ENCODE measurements at places on chromosomes 7 and 10.

GRCh38 chr7:11858622-11859302 lies 26.8 kb upstream of the THSD7A start:
- no peak for DNase-seq

DNA sequence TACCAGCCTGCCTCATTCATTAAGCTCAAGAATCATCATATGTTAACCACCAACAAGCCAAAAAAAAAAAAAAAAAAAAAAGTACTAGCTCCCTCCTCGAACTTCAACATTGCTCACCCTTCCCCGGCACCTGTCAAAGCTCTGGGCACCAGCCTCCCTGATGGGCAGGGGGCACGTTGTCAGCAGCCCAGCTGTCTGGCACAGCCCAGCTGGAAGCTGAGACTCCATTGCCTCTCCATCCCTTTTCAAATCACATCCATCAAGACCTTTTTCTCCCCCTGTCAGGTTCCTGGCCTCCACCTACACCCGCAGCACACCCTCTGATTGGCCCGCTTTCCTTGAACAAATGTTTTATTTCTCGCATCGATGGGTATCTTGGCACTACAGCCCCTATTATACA lies 913.3 kb upstream of the AUTS2 start:
- no peak for DNase-seq

GRCh38 chr10:111498560-111498959 lies 421.7 kb downstream of the ADRA2A start:
- DNase-seq: no peak

DNA sequence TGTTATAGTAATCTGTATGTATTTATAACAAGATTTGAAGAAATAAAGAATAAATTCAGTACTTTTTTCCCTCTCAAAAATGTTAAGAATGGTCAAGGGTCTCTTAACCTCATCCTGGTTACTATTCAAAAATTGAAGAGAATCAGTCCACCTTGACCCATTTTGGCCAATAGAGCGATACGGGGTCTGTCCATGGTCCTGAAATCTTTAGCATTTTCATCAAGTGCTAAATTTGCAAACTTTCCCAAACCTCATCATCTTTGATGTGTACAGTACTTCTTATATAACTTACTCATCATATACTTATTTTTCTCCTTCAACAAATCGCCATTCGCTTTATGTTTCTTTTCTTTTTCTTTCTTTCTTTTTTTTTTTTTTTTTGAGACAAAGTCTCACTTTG lies 23.6 kb downstream of the TMEM178B start:
- DNase-seq: no peak

DNA sequence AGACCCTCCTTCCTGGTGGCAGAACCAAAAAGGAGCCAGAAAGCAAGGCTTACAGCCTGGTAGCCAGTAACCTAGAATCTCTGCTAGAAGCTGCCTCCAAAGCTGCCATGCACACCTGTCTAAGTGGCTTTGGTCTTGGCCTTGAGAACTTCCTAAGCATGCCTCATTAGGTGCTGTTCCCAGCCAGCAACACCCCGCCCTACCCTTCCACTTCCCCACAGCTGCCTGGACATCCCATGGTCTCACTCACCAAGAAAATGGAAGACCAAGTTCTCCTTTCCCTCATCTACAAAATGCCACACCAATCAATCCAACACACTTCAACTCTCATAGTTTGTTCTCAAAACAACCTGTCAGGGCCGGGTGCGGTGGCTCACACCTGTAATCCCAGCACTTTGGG lies 4.2 kb downstream of the PSAP start:
- no peak for DNase-seq

GRCh38 chr7:151139071-151139790 lies 28.3 kb downstream of the GBX1 start:
- no peak for DNase-seq

DNA sequence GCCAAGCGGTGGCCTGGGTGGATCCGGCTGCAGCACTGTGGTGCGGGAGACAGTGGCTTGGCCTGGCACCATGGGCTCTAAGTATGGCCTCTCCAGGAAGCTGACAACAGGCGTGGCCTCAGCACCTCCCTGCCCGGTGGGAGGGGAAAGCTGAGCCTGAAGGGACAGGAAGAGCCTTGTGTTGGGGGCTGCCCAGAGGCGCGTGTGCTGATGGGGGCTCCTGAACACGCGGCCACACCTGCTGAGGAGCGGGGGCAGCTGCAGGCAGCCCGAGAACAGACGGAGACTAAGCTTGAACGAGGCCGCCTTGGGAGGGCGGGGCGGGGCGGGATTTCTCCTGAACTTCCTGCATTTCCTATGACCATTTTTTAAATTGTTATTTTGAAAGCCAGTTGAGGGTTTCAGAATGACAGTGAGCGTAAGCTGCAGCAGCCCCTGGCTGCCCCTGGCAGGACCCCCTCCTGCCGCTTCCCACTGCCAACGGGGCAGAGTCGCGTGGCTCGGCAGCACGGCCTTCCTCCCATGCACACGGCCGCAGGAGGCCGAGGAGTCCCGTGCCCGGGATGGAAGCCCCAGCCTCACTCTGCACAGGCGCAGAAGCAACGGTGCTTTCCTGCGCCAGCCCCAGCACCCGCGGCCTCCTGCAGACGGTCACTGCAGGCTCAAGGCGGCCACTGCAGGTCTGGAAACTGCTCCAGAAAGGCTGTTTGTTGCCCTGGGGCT lies 43.2 kb downstream of the DPYSL4 start:
- DNase-seq: no peak

GRCh38 chr7:5419539-5420066 lies 4.0 kb downstream of the TNRC18 start:
- DNase-seq: no peak

- no peak for DNase-seq
Measured at GRCh38 chr7:85215098-85215497, 28.2 kb upstream of the SEMA3D start.

DNA sequence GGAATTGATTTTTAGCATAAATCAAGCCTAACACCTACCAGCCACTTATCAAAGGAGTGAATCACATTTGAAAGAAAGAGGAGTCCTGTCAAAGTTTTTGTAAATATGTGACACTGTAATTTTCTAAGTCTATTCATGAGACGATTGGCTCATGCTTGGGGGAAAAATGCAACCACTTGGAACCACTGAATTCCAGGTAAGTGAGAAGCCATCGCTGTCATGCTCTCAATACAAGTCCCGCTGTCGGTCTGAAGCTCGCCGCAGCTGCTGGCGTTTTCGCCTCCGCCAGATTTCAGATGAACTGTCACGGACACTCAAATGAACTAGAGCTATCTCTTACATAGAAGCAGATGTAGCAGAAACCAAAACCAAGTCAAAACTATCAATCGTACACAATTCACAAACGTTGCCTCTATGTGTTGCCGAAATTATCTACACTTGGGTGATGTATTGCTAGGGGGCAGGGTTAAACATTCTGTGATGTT lies 279.8 kb upstream of the FZD8 start:
- no peak for DNase-seq

DNA sequence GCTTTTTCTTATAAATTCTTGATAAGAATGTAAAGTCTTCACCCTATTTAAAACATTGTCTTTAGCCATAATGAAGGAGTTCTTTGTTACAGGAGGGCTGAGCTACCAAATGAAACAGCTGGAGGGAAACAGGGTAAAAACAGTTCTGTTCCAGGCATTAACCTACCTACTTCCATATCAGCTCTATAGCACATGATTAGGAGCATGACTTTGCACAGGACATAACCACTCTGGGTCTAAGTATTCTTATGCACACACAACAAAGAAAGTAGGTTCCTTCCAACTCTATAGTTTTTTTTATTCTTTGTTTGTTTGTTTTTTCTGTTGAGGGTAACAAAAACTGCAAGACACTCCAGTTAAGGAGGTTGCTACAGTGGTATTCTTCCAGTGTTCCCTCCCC lies 52.7 kb downstream of the SCIN start:
- DNase-seq: no peak

- DNase-seq: no peak
Measured at GRCh38 chr7:33237036-33237435, 107.7 kb downstream of the BBS9 start.

DNA sequence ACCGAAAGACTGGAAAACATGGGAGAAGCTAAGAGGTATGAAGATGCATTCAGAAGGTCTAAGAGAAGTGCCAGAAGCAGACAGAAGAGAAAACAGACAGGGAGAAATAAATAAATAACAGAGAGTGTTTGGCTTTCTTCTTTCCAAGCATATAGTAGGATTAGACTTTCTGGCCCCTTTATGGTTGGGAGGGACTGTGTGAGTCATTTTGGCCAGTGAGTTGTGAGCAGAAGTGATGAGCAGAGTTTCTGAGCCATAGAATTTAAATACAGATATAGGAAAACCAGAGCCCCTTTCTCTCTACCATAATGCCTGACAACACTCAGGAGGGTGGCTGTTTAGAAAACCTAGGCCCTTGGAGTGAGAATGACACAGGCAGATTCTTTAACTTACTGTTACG lies 171.0 kb downstream of the PPP1R17 start:
- no peak for DNase-seq

DNA sequence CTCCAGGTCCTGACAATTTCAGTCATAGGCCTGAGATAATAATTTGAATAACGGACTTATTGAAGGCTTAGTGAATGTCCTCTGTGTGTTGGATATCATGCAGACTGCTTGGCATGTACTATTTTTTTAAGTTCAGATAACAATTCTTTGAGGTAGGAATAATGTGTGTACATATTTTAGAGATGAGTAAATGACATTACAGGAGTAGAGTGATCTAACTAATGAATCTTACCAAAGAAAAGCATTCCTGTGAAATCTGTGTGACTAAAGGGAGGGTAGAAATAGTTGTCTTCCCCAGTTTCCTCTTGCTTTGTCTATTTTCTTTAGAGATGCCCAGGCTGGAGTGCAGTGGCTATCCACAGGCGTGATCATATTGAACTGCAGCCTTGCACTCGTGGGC lies 391.8 kb upstream of the ETV1 start:
- DNase-seq: no peak

GRCh38 chr7:155644971-155645509 lies 579 bp downstream of the RBM33 start:
- DNase-seq: no peak

- DNase-seq: no peak
Measured at GRCh38 chr7:133584956-133585668, 332.2 kb downstream of the EXOC4 start.

GRCh38 chr10:101222683-101223273 lies 6.5 kb downstream of the LBX1 start:
- no peak for DNase-seq

DNA sequence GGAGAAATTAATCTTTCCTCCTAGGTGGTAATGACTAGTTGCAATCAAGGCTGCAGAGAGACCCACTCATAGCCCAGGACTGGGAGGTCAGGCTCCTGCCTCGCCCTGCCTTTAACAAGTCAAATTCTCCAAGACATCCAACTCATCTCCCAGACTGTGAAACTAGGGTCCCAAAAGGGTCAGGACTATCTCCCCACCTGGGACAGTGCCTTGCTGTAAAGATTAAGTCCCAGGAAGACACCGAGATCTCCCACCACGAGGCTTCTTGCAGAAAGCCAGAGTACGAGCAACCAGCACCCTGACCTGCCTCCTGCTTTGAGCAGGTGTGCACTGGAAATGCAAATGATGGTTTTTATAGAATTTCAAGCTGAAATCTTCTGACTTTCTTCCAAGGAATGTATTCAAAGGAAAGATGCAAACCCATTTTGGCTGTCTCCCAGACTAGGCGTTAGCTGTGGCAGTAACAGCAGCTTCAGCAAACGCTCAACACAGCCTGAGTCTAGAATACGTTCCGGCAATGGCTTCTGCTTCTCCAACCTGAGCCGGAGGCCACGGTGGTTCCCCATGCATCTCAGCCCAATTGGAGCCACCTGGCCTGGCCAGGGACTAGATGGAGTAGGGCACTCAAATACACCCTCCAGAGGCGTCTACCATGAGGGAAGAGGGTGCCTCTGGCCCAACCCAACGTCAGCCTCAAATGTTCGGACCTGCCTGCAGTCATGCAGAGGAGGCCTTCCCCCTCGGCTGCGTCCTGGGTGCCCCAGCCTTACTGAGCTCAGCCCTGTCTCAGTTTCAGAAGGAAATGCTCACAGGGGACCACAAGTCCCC lies 170.4 kb downstream of the PRKAG2 start:
- no peak for DNase-seq

- no peak for DNase-seq
Measured at GRCh38 chr10:78473006-78473405, 439.3 kb downstream of the RPS24 start.

- no peak for DNase-seq
Measured at GRCh38 chr10:123394382-123394781, 240.2 kb downstream of the BUB3 start.

- no peak for DNase-seq
Measured at GRCh38 chr7:55250313-55250712, 114.8 kb upstream of the LANCL2 start.

- DNase-seq: no peak
Measured at GRCh38 chr10:118968060-118968459, 61.5 kb upstream of the NANOS1 start.

- DNase-seq: no peak
Measured at GRCh38 chr7:81608748-81609382, 161.0 kb downstream of the HGF start.

DNA sequence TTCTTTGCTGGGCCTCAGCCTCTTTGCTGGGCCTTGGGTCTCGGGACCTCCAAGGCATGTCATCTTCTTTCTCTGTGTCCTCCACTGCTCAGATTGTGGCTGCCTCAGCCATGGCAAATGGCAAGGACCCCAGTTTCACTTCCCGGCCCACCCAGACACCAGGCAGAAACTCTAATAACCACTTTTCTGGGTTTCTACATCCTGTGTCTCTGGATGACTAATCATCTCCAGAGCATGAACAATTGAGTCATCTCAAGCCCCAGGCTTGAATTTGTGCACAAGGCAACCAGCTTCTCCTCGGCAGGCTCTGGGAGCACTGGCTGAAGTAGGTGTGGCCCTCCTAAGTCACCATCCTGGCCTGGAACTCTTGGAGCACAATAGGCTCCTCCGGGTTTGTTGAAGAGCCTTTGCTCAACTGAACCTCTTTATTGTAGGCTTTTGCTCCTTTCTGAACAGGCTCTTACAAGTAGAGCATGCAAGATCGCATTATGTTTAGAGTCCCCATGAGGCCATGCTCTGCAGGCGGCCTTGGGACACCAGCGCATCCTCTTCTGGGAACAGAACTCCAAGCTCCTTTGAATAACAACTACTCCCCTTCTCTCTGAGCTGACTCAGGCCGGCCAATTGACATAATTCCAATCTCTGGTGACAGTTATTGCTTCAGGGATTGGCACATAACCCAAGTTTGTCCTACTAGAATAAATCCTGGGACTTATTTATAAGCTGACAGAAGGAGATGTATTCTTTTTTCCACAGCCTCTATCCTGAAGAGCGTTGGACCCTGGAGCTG lies 218.1 kb downstream of the WDR11 start:
- no peak for DNase-seq

GRCh38 chr7:126411821-126412383 lies 840.8 kb downstream of the GRM8 start:
- no peak for DNase-seq
